ENCODE measurements at places on chromosomes 5 and 9. TPM values are rescaled to one million over a fixed set of nuclear protein-coding genes. Genes with fewer than 3 reads are reported as not detected.

PCDHGA8 gene
- total RNA-seq, result not detected

DNA sequence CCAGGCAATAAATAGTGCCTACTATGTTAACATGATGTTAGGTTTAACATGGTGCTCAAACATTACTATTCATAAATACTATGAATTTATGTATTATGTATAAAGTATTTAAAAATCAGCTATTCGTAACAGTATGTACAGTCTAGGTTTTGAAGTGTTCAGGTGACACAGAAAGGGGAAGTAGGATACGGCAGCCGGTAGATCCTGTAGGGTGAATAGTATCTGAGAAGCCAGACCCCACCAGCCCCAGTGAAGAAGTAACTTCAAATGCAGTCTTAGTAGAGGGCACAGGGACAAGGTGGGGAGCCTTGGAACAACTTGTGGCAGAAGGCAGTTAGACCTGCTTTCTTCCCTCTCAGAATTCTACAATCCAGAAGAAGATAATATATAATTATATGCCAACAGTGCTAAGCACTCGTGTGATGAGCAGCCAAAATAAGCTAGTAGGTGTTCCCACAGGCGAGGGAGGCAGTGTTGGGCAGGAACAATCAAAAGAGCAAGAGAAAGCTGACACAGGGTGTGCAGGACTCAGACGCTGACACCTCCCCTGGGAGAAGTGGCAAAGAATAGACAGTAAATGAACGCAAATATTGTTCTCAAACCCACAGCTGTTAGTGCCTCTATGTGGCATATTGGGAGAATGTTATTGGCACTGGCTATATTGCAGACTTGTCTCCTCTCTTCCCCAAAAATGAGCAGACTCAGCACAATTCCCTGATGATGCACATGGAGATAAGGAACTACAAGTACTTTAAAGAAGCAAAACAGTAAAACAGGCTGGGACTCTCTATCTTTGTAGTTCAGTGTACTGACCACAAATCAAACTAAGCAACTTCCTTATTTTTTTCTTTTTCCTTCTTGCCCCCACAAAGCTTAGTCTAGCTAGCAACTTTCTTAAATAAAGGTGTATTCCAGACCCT is 4.6 kb downstream of the ZNF367 start:
- DNase-seq, result no peak

RAD1 gene
- total RNA-seq, result 55.8 TPM

CCDC127 gene
- 5.3 TPM for total RNA-seq

GRCh38 chr5:119357270-119357669 is 1.5 kb downstream of the TNFAIP8 start:
- no peak for DNase-seq

GRCh38 chr9:114112325-114112724 is 13.2 kb upstream of the KIF12 start:
- DNase-seq, result no peak

DNA sequence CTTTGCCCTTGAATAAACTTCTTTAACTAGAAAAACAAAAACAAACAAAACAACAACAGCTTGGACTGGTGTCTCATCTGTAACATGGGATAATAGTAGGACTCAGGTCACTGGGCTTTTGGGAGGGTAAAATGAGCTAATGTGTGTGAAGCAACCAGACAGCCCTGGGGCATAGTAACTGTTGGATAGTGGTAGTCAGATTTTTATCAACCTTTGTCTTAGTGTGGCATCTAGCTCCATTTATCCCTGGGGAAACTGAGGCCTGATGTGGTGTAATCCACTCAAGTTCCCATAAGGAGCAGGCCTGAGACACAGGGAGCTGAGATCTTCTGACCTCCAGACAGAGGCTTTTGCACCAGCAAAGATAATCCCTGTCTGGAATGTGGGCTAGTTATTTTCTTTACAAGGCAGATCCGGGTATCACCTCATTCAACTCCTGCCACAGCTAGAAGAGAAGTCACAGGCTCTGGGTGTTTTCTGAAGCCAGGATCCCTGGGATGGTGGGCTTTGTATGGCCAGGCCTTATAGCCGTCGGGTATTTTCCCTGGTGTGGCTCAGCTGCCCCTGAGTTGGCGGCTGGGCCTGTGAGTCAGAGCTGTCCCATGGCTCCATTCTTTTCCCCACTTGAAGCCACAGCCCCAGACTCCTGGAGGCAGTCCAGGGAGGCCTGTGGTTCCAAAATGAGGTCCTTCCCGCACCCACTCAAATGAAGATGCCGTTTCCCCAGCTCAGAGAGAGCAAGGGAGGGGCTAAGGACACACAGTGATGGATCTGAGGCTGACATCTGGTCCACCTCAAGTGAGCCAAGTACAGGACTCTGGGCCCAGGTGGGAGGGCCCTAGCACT is 26.1 kb upstream of the CSF1R start:
- DNase-seq, result no peak
